ENCODE measurements at places on chromosomes 6 and 20.

DNA sequence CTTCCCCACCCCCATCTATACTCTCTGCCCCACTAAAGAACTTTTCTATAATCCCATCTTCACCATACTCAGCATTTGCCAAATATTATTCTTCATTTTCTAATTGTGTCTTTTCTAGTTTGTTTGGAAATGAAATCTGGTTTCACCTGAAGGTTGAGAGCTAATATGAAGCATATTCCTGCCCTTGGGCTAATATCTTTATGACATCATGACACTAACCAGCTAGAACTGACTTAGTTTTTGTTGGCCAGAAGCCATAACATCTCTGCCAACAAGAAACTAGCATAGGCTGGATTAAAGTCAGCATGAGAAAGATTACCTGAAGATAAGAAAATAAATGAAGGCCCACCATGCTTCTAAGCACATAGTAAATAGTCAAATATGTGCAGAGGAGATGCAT, 16.7 kb downstream of the UNC5CL start:
- no peak for DNase-seq

DNA sequence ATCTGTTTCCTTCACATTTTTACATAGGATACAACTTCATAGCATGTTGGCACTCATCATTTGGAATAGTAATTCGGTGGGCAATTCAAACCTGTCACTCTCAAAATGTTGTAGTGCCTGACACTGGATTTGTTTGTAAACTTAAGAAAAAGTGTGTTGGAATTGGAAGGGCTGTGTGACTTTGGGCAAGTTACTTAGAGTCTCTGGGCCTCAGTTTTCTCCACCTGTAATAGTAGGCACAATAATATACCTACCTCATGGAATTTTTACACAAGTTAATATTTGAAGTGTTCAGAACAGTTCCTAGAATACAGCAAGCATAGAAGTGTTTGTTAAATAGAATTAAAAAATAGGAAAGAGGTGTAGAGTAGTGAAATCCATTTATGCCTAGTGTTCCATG, 15.0 kb upstream of the BCAS1 start:
- DNase-seq = no peak

GRCh38 chr6:55617272-55617671, 38.3 kb upstream of the HMGCLL1 start:
- DNase-seq = no peak

DNA sequence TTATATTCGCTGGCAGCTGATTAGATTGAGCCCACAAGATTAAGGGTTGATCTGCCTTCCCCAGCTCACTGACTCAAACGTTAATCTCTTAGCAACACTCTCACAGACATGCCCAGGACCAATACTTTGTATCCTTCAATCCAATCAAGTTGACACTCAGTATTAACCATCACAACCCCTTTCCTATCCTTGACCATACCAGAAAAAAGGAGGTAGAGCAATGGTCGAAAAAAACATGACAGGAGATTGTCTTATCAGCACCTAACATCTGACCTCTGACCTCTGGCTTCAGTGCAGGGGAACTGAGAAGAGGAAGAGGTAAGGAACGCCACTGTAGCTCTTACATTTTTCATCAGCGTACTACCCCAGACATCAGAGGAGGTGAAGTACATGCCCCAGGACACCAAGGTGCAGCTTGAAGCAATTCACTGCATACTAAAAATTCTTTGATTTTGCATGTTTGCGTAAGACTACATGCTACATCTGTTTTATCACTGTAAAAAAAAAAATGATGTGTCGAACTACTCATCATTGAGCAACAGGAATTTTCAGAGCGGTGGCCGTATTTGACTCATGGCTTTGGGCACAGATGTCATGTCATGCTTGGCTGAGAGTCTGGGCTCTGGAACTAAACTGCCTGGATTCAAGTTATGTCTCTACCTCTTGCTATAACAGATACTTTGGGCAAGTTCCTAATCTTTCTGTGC, 188.0 kb upstream of the TAB2 start:
- no peak for DNase-seq

DNA sequence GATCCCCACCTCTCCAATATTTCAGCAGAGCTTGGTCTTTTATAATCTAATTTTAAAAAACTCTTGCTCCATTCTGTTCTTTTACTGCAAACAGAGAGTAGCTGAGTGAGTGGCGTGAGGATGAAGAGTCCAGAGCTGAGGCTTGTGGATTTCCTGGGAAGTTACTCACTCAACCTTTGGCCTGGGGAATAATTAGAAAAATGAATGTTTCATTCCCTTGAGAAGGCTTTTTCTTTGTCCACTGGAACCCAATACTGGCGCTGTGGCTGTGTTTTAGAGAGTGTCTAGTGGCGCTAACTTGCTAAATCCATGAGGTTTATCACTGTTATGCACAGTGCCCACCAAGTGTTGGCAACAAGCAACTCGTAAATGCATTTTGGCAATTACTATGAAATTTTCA, 251.5 kb downstream of the HIVEP2 start:
- DNase-seq = no peak

- DNase-seq = no peak
Observed at GRCh38 chr6:28648878-28649375, 123.2 kb downstream of the GPX5 start.

GRCh38 chr6:165010556-165011535, 298.6 kb downstream of the C6orf118 start:
- no peak for DNase-seq

- no peak for DNase-seq
Observed at GRCh38 chr20:56391596-56392131, 351 bp downstream of the AURKA start.

GRCh38 chr6:107565165-107565723, 75.3 kb downstream of the SOBP start:
- DNase-seq = no peak

- DNase-seq = no peak
Observed at GRCh38 chr6:122025104-122025503, 374.3 kb upstream of the HSF2 start.

All from ecto neural progenitor cell (in vitro differentiated cells).